ENCODE measurements at places on chromosomes 1 and 21.

DNA sequence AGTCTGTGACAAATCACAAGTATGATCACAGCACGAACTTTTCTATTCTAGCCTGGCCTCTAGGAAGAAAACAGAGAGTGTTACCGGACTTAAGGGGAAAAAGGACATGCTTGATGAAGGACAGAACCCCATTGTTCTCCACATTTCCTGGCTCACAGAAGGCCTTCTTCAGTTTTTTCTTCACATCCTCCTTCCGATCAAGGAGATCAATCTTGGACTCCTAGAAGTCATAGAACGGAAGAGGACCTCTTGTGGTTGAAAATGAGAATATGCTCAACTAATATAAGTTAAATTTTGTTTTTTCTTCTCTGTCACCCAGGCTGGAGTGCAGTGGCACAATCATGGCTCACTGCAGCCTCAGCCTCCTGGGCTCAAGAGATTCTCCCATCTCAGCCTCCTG is 30.3 kb downstream of the YARS1 start:
- DNase-seq = no peak

- no peak for DNase-seq
These were observed 3.5 kb upstream of the MAN1C1 start for GRCh38 chr1:25613091-25613490.

DNA sequence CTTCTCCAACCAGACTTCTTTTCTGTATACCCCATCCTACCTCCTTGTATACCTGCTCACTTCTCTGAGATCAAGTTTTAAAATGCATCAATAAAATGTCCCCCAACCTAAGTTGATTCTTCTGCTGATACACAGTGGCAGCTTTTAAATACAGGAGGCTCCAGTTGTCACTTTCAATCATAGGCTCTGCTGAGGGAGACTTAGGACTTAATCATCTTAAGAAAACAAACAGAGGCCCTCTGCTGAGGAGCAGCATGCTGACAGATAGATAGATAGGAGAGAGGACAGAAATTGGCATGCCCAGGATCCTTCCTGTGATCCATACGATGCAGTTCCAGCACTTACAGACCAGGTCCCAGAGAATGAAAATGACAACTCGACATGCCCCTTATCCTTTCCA is 311.0 kb upstream of the PROX1 start:
- no peak for DNase-seq

DNA sequence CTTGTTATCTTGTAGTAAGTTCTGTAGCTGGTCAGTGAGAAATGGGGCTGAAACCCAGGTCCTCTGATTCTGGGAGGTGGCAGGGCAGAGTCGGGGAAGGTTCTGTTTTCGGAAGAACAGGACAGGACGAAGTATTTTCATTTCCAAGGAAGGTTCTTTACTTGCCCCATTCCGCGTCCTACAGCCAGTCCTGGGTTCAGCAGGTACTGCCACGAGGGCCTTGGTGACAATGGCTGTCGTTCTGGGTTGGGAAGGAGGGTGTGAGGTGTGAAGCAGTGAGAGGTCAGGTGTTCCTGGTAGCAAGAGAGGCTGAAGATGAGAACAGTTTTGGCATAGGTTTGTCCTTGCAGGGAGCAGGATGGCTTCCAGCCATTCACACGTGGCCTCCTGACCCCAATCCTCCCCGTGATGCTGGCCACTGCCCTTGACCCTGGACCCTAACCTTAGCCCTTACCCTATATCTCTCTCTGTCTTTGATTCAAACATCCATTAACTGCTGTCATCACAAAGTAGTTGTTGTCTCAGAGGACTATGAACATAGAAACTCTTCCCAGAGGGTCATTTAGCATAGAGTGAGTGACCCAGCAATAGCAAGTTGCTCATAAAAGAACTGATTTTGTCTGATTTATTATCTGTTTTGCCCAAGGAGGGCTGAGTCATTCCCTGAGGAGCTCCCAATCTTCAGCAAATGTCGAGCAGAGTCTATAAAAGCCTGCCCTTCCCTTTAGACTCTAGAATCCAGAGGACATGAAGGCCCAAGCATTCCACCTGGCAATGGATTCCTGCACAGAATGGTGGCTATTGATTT is 25.0 kb downstream of the VASH2 start:
- DNase-seq = no peak

DNA sequence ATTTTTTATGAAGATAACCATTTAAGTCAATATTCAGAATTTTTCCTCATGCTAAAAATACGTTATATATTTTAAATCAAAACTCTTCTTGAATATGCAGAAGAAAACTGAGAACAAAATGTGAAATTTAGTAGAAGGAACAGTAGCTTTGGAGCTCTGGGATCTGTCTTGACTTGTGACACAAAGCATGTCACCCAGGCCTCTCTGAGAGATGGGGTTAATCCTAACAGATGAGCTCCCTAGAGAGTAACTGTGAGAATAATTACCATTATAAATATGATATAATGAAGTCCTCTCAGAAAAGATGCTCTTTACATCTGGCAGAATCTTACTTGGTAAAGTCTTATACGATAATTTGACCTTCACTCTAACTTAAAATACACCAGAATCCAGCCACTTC is 272.0 kb downstream of the PTPRC start:
- no peak for DNase-seq

DNA sequence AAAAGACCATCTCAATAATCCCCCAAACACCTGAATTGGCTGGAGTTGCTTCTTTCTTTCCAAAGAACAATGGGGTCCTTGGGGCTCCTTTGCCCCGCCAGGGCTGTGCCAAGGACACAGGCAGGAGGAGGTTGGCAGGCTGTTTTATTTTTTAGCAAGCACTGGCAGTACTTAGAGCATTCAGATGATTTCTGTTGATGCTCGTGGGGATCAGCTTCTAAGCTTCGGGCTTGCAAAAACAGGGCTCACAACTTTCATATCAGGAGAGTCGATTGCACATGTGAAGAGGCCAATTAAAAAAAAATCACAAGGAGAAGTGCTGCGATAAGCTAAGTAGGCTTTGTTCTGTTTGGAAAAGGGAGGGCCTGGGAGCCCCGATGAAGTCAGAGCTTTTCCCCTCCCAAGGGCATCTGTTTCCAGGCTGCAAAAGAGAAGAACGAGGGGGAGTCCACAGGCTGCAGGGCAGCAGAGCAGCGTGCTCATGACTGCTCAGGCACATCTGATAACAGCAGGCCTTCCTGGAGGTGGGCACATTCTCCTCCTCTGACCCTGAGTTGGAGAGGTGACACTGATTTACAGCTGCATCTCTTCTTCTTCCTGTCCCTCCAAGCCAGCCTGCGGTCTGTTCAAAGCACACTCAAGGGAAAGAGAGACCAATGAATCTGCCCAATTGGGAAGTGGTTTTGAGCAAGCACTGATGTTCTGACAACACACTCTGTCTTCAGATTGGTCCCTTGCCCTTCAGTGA is 27.3 kb upstream of the BCAR3 start:
- DNase-seq = no peak

GRCh38 chr1:33703464-33703863 is 160.4 kb upstream of the HMGB4 start:
- no peak for DNase-seq

- DNase-seq = no peak
These were observed 80.6 kb downstream of the ERG start for GRCh38 chr21:38417726-38418125.

- DNase-seq = no peak
These were observed 305 bp upstream of the RPS6KC1 start for GRCh38 chr1:213050745-213051126.

DNA sequence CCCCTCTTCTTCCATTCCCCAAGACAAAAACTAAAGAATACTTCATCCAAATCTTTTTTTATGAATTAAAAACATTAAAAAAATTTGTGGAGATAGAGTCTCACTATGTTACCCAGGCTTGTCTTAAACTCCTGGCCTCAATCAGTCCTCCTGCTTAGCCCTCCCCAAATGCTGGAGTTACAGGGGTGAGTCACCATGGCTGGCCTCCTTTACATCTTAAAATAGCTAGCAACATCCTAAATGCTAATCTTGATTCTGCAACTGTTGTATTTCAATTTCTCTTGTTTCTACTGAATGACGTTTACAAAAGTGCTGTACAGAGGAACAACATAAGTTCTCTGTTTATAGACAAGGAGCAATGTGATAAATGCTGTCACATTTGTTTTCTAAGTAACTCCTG is 483.5 kb downstream of the ADGRL2 start:
- no peak for DNase-seq

DNA sequence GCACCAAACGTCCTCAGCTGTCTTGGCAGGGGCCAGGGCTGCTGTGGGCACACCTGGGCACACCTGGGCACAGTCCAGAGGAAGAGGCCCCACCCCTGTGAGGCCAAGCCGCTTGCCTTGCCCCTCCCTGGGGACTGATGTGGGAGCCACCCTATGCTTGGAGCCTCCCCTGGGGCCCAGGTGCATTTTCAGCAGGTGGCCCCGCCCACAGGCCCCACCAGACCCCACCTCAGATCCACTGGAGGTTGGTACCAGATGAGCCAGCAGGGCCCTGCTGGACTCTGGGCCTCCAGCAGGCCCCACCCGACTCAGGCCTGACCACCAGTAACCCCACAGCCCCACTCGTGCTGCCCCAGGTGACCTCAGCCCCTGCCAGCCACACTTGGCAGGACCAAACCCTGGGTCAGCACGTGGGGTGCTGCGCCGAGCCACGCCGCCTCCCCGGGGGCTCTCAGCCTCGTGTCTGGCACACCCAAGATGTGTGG is 8.8 kb downstream of the SLC19A1 start:
- no peak for DNase-seq

GRCh38 chr1:35675773-35676172 is 34.4 kb upstream of the PSMB2 start:
- DNase-seq = no peak

DNA sequence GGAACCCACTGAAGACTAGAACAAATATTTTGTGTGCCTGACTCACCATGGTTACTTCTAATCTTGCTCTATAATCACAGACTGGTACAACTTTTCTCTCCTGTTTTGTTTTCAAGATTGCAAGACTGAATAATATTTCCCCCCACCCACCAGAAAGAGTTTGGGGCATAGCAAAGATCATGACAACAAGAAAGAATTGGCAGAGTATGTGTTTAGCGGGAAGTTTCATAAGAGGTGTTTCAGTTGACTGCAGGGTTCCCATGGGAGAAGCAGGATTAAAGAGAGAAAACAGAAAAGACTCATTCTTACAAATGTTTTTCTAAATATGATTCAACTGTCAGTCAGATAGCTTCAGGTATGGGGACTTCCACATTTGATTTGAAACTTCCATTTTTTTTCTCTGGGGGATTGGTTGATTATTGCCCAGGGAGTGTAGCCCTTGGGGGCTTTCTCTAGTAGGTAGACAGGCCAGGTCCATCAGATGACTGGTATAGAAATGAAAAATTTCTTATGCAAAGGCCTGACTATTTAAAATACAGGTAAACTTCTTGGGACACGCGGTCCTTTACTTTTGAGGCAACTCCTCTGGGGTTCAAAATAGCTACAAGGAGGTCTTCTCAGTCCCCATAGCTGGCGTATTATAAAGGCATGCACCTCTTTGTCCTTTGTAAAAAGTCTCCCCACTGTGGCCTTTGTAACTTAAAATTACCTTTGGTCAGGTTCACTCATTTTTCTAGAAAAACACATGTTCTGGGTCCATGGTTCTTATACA is 13.9 kb downstream of the OR14I1 start:
- no peak for DNase-seq

DNA sequence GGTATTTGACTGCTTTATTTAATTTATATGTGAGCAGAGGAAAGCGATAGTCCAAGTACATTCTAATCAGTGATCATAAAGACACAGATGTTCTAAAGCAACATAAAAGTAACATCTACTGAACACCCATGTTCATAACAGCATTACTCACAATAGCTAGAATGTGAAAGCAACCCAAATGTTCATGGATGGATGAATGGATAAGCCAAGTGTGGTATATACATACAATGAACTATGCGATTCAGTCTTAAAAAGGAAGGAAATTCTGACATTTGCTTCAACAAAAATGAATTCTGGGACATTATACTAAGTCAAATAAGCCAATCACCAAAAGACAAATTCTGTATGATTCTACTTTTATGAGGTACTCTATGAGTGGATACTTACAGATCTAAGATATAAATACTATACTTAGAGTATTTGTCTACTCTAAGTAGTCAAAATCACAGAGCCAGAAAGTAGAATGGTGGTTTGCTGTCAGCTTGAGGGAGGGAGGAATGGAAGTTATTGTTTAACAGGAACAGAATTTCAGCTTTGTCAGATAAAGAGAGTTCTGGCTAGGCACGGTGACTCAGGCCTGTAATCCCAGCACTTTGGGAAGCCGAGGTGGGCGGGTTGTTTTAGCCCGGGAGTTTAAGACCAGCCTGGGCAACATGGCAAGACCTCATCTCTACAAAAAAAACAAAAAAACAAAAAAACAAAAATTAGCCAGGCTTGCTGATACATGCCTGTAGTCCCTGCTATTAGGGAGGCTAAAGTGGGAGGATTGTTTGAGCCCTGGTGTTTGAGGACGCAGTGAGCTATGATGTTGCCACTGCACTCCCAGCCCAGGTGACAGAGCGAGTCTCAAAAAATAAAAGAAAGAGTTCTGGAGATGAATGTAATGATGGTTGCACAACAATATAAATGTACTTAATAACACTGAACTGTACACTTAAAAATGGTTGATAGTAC is 79.7 kb upstream of the ARHGAP29 start:
- no peak for DNase-seq

DNA sequence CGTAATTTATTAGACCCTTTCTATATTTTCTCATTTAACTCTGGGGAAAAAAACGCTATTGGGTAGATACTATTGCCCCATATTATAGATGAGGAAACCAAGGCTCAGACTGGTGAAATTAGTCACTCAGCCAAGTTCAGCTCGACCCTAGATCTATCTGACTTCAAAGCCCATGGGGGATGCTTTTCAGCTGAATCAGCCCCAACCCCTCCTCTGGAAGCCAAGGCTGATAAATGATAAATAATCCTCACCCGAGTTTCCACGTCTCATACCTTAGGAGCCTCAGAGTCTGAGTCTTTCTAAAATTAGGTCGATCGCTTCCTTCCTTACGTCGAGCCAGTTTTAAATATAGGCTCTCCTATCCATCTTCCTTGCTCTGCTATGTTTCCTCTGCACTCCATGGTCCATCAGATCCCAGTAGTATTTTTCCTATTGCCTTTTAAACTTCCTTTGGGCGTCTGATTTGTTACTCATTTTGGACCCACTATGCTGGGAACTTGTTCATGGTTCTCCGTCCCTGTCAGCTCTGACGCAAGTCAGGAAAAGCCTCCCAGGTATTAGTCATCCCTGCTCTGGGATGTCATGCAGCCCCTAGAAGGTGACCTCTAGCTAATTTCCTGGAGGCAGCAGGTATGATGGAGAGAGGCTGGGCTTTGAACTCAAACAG is 122.8 kb downstream of the PLPP3 start:
- DNase-seq = no peak

GRCh38 chr1:78005755-78006154 is 1.0 kb downstream of the DNAJB4 start:
- DNase-seq = no peak

- no peak for DNase-seq
These were observed 181.9 kb upstream of the B3GALT2 start for GRCh38 chr1:193368302-193368701.

DNA sequence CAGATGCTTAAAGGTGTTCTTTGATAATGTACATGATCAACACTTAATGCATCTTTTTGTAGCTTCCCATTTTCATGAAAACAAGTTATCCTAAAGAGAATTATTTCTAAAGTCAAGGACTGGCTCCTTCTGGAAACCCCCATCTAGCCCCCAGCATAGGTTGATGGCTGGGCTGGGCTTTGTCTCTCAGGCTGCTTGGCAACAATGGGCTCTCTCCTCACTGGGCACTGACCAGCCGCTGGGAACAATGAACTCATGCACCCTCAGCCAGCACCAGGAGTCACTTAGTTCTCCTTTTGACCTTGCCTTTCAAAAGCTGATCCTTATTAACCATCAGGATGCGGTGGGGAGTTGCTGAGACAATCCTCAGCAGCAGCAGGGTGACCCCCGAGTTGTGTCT is 293.0 kb upstream of the PLXNA2 start:
- no peak for DNase-seq
